CMK (cell line): ENCODE measurements at places on chromosomes 13 and 19.
A peak's percentile ranks its signal among the peaks of the same experiment; 100 is the strongest.

DNA sequence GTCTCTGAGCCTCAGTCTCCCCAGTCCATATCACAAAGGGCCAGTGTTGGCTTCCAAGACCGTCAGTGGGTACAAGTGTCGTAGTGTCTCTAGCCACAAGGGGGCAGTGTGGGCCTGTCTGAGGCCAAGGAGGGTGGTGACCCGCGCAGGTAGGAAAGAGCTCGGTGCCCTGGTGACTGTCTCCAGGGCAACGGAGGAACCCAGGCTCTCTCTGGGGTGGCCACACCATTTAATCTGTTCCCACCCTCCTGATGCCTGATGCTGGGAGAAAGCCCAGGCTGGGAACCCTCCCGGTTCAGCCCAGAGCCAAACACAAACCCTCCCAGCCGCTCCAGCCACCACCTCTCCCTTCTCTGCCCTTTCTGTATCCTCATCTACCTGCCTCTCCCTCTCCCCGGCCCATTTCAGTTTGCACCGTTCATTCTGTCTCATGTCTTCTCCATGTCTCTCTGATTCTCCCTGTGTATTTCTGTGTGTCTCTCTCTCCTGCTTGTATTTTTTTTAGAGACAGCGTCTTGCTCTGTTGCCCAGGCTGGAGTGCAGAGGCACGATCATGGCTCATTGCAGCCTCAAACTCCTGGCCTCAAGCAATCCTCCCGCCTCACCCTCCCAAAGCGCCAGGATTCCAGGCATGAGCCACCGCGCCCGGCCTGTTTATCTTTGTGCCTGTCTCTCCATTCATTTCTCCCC, 17.5 kb upstream of the MEIS3 start:
- DNase-seq, result no peak

DNA sequence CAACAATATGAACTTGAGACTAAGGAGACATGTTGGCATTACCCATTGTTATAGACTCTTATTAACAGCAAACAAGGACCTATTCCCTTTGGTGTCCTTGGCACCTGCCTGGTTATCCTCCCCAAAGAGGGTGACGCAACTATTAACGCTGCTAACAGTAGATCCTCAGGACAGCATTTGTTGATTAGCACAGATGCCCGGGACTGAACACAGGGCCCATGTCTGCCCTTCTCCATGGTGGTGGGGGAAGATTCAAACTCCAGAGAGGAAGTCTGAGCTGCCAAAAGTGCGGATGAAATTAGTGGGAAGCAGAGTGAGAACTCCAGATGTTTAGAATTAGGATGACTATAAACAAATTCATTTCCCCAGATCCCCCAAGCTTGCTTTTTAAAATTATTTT, 101.2 kb upstream of the RAP2A start:
- no peak for DNase-seq

- no peak for DNase-seq
Measured at GRCh38 chr19:22634450-22634827, 315 bp downstream of the ZNF492 start.

DNA sequence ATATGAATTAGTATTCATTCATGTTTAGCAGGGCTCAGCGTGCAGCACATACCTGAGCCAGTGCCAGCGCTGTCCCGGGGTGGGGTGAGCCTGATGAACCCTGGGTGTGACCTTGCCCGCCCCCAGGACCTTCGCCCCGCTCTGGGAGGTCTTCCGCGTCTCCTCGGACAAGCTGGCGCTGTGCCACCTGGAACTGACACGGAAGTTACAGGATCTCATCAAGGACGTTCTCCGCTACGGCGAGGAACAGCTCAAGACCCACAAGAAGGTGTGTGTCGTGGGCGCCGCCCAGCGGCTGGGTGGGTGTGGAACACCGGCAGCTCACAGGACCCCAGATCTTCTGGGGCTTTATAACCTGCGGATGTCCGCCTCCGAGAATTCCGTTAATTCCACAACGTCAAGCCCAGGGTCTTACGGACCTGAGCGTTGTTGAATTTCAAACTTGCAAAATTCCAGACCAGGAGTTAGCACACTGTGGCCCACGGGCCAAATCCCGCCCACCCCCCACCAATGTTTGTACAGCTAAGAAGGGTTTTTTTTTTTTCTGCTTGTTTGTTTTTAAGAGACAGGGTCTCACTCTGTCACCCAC, 15.4 kb downstream of the FCHO1 start:
- DNase-seq, result peak; percentile 63

DNA sequence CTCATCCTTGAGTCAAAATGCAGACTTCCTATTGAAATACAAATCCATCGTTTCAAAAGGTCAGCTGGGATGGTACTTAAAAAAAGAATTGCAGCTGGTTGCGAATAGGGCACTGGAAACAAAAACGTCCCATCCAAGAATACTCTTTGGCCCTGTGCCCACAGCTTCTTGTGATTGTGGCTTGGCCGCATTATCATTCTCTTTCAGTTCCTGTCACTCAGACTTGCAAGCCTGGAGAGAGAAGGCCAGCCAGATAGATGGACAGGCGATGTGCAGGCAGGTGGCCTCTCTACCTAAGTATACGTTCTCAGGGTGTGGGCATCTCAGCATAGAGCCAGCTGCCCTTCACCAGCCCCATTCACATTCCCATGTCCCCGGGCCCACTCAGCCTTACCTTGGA, 208.5 kb upstream of the ZNF536 start:
- DNase-seq, result no peak

- DNase-seq, result no peak
Measured at GRCh38 chr19:38340927-38341326, 5.3 kb downstream of the CATSPERG start.

- DNase-seq, result no peak
Measured at GRCh38 chr13:89880201-89880600, 1467.3 kb upstream of the MIR17HG start.

- DNase-seq, result no peak
Measured at GRCh38 chr13:66154976-66155375, 1075.2 kb downstream of the PCDH9 start.

GRCh38 chr19:39701291-39701690, 3.0 kb upstream of the LGALS14 start:
- no peak for DNase-seq

GRCh38 chr13:32537580-32538142, 934 bp downstream of the N4BP2L2 start:
- peak; percentile 7 for DNase-seq

GRCh38 chr13:35225582-35225981, 250.9 kb downstream of the MAB21L1 start:
- DNase-seq, result no peak

DNA sequence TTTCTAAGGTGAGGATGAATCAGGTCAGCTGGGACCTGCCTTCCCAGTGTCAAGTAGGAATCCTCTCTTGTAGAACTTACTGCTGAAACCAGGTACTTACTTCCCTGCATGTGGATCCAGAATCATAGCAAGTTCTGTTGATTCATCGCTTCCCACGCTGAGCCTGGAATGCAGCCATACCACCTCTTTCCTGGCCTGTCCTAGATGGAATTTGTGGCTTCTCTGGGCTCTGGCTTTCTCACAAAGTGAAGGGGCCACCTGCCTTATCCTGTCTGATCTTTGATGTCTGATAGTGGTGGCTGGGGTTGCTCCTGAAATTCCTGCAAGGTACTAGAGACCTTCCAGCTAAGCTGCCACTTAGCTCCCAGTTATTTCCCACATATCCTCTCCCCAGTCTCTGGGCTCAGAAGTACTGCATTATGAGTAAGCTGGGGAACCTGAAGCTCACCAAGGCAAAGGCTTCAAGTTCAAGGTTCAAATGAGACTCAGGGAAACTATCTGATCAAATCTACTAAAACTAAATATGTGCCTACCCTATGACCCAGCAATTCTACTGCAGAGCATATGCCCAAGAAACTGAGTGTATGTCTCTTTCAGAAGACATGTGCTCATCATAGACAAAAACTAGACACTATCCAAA, 103.5 kb downstream of the SUCLA2 start:
- no peak for DNase-seq

DNA sequence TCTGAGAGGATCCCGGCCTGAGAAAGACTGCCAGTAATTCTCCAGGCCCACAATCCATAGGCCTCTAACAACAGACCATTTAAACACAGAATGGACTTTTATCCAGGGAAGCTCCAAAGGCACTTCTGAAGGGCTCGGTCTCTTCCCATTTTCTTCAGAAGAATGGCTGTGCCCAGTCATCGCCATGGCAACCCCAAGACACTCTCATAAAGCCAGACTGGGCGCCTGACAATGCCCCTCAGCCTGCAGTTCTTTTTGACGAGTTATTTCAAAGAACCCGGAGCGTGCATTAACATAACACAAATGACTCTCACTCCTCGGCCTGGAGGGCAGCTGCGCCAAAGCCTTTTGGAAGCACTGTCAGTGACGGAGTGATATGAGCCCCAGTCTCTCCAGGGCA, 61.0 kb downstream of the RASA3 start:
- no peak for DNase-seq

DNA sequence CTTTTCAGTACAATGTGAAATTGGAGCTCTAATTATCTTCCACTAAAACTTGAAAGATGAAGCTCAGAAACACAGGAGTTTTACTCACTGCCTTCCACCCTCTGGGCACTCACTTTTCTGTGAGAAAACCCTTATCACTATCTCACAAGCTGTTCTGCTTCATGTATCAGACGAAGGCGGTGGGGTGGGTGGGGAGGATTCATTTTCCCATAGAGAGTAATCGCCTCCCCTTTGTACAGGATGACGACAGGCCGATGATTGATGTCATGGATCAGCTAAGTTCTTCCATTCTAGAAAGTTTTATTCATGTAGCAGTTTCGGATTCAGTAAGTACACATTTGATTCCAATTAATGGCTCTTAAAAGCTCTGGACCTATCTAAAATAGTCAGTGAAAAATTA, 139.9 kb downstream of the ZAR1L start:
- peak; percentile 53 for DNase-seq

DNA sequence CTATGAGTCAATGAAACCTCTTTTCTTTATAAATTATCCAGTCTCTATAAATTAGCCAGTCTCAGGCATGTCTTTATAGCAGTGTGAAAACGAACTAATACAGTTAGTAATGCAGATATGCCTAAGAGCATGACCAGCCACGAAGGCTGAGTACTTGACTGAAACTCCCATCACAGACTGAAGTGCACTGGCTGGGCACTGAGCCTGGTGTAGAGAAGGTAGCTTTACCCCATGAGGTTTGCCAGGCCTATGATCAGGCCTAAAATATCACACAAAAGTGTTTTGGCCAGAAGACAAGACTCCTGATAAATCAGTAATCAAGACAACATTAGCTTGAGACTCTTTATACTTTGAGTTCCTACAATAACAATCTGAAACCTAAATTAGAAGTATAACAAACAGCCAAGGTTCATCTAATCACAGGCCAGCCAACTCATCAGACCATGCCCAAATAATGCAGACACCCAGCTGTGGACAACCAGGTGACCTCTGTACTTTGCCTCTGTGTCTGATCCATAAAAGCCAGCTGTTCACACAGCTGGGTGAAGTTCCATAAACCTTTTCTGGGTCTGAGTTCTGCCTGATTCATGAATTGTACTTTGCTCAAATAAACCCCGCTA, 771.8 kb upstream of the SLITRK1 start:
- DNase-seq, result no peak

DNA sequence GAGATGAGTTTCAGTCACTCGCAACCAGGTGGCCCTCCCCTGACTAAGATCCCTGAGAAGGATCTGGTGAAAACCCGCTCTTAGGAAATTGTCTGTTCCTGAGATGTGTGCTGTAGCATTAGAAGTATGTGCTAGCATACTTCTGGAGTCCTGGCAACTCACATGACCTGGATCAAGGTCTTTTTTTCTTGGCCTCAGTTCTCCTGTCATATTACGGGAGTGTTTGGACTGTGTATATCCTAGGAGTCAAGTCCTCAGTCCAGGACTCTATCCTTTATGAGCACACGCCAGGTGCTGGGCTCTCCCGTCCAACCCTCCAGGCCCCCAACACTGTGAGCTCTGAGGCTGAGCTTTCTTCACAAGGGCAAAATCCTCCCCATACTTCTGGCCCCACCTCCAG, 156.4 kb downstream of the UQCRFS1 start:
- no peak for DNase-seq

DNA sequence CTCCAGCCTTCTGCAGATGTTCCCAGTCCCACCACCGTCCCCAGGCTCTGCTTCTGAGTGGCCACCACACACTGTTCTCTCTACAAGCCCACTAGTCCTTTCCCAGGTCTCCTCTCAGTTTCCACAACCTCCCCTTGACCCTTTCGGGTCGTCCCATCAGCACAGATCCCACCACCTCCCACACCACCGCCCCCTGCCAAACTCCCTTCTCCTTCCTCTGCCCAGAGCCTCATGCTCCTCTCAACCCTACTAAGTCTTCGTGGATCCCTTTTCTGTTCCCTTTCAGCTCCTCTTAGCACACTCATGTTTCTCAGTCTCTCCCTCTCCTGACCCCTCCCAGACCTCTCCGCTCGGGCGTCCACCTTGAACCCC, 1.9 kb downstream of the NAPA start:
- no peak for DNase-seq

DNA sequence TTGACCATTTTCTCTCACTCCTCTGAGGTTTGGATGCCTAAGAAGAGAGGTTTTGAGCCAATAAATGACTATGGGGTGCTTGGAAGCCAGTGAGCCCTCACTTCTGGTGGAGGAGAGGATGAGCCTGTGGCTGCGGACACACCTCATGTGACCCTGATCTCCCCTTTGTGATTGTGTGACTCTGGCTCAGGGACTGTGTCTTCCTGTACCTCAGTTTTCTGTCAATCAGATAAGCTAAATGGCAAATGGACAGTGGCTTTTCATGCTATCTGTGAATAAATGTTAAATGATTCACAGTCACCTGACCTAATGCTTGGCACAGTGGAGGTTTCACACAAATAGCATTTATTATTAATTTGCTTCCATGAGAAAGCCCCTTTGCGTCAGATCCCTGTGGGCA, 2.7 kb downstream of the PSG8 start:
- no peak for DNase-seq

- DNase-seq, result peak; percentile 58
Measured at GRCh38 chr19:2315818-2316353, 7.9 kb upstream of the LINGO3 start.

GRCh38 chr13:102564564-102564963, 32.2 kb upstream of the TPP2 start:
- no peak for DNase-seq

- no peak for DNase-seq
Measured at GRCh38 chr13:36357692-36358091, 11.5 kb upstream of the SPART start.

GRCh38 chr13:27375686-27376326, 48.6 kb upstream of the GTF3A start:
- no peak for DNase-seq

DNA sequence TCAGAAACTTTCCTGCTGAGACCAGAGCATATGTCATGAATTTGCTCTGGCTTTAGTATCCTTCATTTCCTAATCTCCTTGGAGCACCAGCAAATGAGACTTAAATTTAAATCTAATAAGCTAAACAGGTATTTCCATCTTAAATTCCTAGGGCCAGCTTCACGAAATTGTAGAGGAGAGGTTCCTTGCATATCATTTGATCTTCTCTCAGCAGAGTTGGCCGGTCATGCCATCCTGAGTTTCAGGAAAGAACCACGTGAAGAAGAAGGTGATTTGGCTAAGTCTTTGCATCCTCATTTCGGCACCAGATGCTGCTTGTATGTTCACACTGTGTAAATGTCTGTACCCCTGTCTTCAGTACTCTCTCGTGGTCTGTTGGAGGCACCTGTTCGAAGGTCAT, 370.4 kb upstream of the NBEA start:
- DNase-seq, result no peak

GRCh38 chr19:7844951-7845350, 14.9 kb downstream of the EVI5L start:
- no peak for DNase-seq
